Stimulated activated CD8-positive, alpha-beta memory T cell treated with anti-CD3 and anti-CD28 coated beads, Interleukin-4, amount 100 ng/mL, for 1 hour (primary cell): ENCODE measurements at places on chromosomes 1 and 21.

DNA sequence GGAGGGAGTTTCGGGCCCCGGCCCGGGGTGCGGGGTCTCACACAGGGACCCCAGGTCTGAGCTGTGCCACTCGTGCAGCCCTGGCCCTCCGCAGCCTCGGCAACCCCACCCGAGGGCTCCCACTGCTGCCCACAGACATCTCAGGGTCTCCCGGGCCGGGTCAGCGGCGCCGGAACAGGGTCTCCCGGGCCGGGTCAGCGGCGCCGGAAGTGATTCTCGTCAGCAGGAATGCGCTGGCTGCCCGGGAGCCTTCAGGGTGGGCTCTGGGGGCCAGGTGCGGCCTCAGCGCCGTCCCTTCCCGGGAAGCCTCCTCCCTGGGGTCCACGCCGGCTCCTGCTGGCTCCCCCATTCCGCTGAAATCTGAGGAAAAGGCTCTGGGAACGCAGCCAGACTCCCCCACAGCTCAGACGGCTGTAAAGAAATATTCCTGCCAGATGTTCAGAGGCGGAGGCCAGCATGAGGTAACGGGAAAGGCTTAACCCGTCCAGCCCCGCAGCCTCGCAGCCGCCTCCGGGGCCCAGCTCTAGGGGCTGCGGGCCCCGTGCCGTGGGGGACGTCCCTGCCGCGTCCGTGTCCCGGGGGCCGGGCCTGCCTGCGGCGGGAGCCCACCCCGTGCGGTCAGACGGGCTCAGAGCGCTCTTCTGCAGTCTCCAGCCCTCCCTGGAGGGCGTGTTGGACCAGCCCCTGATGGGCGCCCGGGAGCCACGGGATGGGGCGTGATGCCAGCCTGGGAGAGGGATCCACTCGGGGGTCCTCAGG lies 8.7 kb upstream of the COL6A1 start:
- no peak for DNase-seq

- no peak for DNase-seq
Measured at GRCh38 chr1:163337631-163338030, 15.9 kb downstream of the NUF2 start.

- DNase-seq, result no peak
Measured at GRCh38 chr21:39318091-39318959, 4.9 kb upstream of the BRWD1 start.

GRCh38 chr1:31577515-31578192 lies 1.3 kb downstream of the TINAGL1 start:
- no peak for DNase-seq

DNA sequence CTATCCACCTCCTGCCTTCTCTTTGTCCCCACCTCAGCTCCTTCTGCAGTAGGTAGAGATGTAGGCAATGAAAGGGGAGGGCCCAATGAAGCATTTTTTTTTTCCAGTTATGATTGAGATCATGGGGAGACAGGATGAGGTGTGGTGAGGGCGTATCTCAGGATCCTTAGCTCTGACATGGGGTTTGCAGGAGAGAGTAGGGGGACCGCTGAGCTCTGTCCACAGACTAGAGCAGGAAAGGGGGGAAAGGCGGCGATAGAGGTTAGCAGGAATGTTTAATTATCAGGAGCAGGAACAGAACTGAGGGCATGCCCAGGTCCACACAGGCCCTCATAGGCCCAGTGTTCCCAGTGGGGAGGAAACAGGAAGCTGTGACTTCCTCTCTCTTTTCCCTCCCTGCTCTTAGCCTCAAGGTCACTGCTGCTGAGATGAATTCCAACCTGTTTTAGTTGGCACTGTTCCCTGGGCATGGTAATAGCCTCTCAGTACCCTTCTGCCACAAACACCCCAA lies 901 bp upstream of the RXFP4 start:
- no peak for DNase-seq

DNA sequence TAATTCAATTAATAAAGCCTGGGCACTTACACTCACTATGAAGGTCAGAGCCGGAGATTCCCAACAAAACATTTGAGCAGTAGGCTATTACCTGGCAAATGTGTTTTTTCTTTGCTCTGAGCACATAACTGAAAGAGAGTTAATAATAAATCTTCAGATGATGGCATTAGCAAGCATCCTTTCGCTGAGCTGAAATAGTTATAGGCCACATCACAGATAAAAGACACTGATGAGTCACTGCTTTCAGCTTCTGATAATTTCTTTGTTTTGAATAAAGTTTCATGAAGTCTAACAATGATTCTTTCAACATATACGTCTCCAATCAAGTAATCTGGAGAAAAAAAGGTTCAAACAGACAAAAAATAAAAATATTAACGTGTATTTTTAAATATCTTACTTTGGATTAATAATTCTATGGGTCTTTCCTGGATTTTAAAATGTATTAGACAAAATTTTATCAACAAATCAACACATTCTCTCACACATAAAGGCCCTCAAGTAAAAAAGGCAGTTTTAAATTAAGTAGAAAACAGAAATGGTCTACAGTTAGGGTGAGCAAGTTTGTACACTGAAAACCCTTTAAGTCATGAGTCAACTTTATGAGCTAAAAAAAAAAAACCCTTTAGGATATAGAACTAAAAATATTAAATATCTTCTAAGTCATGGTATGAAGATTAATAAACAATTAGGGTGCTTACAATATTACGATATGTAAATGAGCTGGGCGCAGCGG lies 33.1 kb downstream of the LTN1 start:
- DNase-seq, result no peak
